Inflammatory macrophage treated with lipopolysaccharide for 4 hours (primary cell): ENCODE measurements at places on chromosomes 2 and 18.
A peak's percentile ranks its signal among the peaks of the same experiment; 100 is the strongest.

- no peak for DNase-seq
These were observed 152.8 kb downstream of the FHOD3 start for GRCh38 chr18:36450264-36450663.

DNA sequence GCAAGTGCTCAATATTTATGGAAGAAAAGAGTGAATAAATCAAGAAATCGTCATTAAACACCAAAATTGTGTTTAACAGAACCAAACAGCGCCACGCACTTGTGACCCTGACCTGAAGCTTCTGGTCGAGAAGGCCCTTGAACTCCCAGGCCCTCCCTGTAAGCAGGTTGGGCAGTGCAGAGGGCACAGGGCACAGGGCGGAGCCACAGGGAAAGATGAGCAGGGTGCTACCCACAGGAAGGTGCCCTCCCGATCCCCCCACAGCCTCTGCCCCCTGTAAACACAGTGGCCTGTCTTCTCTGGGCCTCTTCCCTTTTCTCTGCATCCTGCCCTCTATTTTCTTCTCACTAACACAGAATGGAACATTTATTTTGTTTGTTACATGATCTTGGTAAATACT, 16.9 kb upstream of the TUBB6 start:
- no peak for DNase-seq

DNA sequence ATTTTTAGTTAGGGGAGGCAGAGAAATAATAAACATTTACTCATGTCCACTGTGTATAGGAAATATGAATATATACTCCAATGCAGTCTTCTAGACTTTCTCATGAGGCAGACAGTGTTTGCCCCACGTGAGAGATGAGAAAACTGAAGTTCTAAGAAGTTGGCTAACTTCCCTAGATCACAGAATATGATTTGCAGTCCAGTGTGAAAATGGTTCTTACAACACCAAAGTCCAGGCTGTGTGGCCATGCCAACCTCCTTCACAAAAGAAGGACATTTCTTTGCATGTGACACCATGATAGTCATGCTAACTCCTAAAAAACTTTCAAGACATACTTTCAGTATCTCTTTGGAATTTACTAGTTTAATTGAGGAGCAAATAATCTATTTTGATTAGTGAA, 143.7 kb downstream of the IRS1 start:
- DNase-seq: peak; percentile 59

DNA sequence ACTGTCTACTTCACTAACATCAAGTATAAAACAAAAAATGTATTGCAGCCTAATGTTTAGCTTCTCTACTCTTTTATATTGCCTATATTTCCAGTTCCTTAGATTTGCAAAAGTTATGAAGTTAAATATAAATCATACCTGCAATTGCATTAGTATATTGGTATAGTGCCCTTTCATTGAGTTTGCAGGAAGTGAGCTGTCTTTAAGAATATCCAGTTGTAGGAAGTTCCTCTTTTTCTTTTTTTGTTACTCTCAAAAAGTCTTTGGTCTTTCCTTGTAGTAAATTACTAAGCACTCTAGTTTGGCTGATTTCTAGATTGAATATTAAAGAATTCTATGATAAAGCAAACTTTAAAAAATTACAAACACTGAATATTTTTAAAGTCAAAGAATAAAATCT, 71.3 kb upstream of the FN1 start:
- DNase-seq: peak; percentile 48

DNA sequence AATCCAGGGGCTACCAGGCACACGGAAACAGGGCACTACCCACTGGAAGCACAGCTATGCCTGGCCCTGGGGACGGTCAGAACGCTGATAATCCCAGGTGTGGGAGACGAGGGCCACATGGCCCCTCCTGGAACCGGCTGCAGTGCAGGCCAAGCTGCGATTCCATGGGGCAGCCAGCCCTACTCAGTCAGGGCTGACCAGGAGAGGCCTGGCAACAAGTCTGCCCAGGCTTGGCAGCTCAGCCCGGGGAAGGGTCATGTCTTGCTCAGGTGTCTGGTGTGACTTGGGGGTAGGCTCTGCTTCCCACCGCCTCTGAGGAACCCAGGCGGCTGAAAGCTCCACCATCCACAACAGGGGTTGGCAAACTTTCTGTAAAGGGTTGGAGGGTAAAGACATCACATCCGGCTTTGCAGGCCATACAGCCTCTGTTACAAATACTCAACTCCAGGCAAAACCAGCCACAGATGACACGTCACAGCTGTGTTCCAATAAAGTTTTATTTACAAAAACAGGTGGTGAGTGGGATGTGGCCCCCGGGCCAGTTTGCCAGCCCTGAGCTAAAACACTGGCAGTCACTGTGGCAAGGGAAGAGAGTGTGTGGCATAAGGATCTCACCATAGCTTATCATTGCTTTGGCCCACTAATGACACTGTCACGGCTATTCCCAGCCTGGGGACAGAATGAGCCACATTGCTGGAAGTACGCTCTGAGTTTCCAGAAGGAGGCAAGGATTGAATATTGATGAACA, 85.2 kb downstream of the NDUFA10 start:
- no peak for DNase-seq

DNA sequence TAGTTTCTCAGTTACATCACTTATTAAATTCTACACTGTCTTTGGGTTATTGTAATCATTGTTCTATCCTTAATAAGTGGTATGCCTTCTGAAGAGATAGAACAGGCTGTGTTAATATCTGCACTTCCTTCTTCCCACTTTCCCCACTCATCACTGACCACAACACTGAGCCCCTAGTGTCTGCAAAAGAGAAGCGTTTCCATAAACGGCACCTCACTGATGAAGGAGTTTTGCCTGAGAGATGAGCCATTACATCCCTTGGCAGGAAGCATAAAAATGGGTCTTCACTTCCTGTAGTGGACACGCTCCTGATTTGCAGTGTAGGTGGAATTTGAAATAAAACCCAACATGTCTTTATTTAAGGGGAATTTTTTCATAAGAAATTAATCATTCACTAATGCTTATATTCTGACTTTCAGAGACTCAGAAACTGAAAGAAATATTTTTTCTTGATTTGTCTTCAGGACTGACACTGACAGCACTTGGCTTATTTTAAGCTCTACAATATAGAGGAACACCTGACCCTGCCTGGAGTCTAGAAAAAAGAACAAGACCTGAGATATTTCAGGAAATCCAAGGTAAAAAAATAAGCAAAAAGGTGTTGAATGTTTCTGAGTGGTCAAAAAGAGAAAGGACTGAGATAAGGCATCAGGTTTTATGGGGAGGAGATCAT, 275.3 kb downstream of the RAD51AP2 start:
- no peak for DNase-seq

GRCh38 chr2:234410526-234410925, 86.4 kb downstream of the ARL4C start:
- no peak for DNase-seq

- DNase-seq: no peak
These were observed 3.5 kb downstream of the SLC4A3 start for GRCh38 chr2:219630770-219631405.

DNA sequence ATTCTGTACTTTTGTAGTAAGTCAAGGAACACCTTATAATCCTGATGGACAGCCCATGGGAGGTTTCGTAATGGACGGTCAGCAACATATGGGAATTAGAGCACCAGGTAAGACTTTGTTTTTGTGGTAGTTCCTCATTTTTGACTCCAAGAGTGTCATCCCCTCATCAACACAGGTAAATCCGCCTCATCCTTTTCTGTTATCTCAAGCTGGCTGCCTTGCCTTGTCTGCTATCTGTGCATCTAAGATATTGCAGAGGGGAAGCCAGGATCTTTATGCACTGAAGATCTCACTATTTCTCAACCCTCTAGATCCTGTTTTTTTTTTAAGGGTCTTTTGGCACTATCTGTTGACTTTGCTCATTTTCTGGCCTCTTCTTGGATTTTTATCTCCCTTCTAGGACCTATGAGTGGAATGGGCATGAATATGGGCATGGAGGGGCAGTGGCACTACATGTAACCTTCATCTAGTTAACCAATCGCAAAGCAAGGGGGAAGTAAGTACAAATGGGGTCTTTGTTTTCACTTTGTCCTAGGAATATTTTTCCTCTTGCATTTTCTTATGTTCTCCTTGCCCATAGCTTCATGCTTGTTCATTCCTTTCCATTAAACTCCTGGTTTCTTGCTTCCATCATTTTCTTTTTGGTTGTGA, 133.8 kb downstream of the MEIS1 start:
- DNase-seq: no peak

GRCh38 chr2:66438891-66439811, 4.2 kb downstream of the MEIS1 start:
- DNase-seq: no peak

- DNase-seq: no peak
These were observed 30.0 kb downstream of the ADCYAP1 start for GRCh38 chr18:934518-935133.

GRCh38 chr2:138814123-138814898, 34.1 kb upstream of the NXPH2 start:
- DNase-seq: peak; percentile 78

DNA sequence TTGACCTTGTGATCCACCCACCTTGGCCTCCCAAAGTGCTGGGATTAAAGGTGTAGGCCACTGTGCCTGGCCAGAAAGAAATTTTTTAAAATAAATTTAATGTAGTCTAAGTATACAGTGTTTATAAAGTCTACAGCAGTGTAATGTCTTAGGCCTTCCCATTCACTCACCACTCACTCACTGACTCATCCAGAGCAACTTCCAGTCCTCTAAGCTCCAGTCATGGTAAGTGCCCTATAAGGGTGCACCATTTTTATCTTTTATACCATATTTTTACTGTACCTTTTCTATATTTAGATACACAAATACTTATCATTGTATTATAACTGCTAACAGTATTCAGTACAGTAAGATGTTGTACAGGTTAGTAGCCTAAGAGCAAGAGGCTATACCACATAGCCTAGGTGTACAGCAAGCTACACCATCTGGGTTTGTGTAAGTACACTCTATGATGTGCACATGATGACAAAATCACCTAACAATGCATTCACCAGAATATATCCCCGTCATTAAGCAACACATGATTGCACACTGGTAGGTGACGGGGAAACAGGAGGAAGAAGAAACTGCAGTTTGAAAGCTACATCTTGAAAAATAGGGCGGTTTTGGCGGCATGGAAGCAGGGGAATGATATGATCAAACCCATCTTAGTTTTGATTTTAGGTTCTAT, 105.1 kb upstream of the ITGB6 start:
- DNase-seq: no peak

DNA sequence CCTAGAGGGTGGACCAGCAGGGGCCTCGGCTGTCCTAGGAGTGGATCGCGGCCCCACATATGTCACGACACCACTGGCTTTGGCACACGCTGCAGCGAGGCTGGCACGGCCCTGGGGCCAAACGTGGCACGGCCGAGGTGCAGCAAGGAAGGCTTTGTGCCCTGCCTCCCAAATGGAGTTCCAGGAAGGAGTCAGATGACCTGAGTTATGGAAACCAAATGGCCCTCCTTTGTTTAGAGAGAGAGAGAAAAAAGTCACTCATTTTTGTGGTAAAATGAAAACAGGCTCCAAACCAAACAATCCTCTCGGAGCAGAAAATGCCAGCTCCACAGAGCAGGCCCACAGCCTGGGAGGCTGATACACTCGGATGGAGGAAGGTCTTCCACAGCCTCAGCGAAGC, 105.6 kb downstream of the ANTXR1 start:
- DNase-seq: no peak

- peak; percentile 82 for DNase-seq
These were observed 159.7 kb downstream of the DOCK10 start for GRCh38 chr2:224882291-224883171.

DNA sequence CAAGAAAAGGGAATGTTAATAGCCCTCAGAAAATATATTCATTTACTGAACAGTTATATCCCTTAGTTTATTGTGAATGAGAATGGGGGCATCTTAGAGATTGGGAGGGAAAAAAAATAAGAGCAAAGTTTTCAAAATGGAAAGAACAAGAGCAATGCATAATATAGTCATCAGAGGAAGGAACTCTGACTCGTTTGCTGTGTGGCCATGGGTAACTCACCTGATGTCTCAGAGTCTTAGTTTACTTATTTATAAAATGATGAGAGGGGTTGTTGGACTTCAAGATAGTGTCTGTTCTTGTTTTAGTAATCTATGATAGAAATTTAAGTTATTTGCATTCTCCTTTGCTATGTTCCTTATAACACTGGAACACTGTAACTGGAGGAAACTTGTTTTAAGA, 70.7 kb downstream of the EML4 start:
- no peak for DNase-seq

DNA sequence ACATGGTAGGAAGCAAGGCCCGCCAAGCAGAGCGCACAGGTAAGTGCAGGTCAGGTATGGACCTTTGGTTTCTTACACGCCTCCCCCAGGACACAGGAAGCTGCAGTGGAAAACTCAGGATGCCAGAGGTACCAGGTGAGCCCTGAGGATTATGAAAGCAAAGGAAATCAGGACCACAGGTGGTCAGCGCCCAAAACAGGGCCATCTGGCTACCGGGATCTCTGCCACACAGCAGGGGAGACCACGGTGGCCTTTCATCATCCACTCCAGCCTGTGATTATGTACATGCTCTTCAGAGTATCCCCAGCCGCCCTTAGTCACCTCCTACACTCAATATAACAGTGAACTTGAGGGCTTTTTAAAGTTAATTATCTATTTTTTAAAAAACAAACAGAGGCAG, 125.5 kb upstream of the EPC2 start:
- no peak for DNase-seq

- DNase-seq: no peak
These were observed 207.0 kb upstream of the RAB12 start for GRCh38 chr18:8402237-8402636.

- no peak for DNase-seq
These were observed 1393.8 kb downstream of the LRP1B start for GRCh38 chr2:140737006-140737405.

GRCh38 chr18:63834471-63835113, 52.9 kb upstream of the SERPINB2 start:
- DNase-seq: peak; percentile 19

- DNase-seq: no peak
These were observed 2.1 kb upstream of the HES6 start for GRCh38 chr2:238241970-238242369.

- no peak for DNase-seq
These were observed 39.3 kb upstream of the DSG1 start for GRCh38 chr18:31278609-31279071.

GRCh38 chr2:108877506-108877905, 90.9 kb downstream of the CCDC138 start:
- no peak for DNase-seq

- no peak for DNase-seq
These were observed 45.3 kb downstream of the KLHL29 start for GRCh38 chr2:23430263-23430662.

- no peak for DNase-seq
These were observed 88.5 kb downstream of the PTRHD1 start for GRCh38 chr2:24704692-24705091.

- no peak for DNase-seq
These were observed 9.4 kb upstream of the CRYBA2 start for GRCh38 chr2:219002395-219003266.
